ENCODE measurements at places on chromosomes 2 and 18. TPM values are rescaled to one million over a fixed set of nuclear protein-coding genes. Genes with fewer than 3 reads are reported as not detected.

The STARD6 gene
- total RNA-seq, result not detected

The HRH4 gene
- total RNA-seq, result 0.22 TPM

The SLC14A1 gene
- total RNA-seq, result 3.5 TPM

The YES1 gene
- total RNA-seq, result 18.0 TPM

The WNT6 gene
- total RNA-seq, result not detected

Data from activated naive CD8-positive, alpha-beta T cell treated with anti-CD3 and anti-CD28 coated beads, Interleukin-2, amount 10 ng/mL, durations not matched to agents 7 days and 5 days (primary cell).